ENCODE measurements at places on chromosomes 7 and 10.

GRCh38 chr7:134209322-134210015, 82.3 kb downstream of the LRGUK start:
- no peak for DNase-seq

DNA sequence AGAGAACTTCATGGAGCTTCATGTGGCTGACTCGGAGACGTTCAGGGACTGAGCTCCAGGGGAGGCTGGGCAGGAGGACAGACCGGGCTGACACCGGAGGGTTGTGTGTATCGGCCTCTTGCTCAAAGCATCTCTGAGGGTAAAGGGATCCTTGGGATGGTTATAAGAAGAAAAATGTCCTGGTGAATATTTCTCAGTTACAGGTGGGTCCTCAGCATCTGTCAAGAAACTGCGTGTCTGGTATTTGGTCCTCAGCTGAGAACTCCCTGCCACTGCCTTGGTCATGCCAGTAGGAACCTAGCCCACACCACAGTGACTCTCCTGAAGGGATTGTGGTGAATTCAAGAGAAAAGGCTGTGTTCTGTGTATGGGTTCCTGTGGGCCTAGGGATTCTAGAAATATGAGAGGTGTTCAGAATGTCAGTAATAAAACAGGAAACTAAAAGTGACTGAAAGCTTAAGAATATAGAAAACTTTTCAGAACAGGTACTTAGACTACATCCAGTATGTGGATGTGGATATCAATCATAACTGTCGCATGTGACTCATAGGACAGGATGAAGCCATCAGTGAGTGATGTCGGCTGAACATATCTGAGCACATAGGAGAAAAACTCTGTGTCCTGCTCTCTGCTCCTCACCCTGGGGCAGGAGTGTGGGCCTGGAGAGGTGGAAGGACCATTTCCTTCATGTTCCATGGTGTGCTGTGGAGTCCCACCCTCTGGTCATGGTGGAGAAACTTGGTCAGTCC, 28.4 kb downstream of the MBL2 start:
- no peak for DNase-seq

GRCh38 chr7:38893061-38893460, 15.9 kb downstream of the VPS41 start:
- DNase-seq = no peak

- no peak for DNase-seq
These were observed 80.2 kb downstream of the PALS2 start for GRCh38 chr7:24653316-24654085.

DNA sequence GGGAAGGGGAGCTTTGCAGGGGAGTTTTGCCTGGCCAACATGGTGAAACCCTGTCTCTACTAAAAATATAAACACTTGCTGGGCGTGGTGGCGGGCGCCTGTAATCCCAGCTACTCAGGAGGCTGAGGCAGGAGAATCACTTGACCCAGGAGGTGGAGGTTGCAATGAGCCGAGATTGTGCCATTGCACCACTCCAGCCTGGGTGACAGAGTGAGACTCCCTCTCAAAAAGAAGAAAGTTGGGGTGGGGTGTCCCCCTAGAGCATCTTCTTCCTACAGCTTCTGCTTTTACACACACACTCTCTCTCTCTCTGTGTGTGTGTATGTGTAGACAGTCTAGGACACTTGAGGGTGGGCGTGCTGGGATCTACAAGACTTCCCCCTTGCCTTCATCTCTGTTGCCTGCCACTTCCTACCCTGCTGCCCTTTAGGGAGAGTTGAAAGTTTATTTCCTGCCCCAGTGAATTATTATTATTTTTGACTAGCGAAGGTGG, 21.7 kb downstream of the PLAU start:
- no peak for DNase-seq

GRCh38 chr10:126935263-126935946, 30.2 kb downstream of the DOCK1 start:
- no peak for DNase-seq

GRCh38 chr10:103535595-103535994, 42.1 kb downstream of the NEURL1 start:
- DNase-seq = peak; percentile 39

- DNase-seq = peak; percentile 85
These were observed 28.9 kb downstream of the OAT start for GRCh38 chr10:124389613-124390361.

DNA sequence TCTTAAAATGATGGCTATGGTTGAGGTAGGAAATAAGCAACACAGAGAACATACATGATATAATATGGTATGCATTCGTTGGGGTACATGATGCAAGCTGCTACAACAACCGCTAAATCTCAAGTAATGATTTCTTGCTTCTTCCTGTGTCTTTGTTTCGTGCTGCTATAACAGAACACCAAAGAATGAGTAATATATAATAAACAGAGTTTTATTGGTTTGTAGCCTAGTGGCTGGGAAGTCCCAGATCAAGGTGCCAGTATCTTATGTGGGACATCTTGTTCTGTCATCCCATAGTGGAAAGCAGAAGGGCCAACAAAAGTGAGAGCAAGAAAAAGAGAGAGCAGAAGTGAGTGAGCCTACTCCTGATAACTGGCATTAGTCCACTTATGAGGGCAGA, 689.7 kb downstream of the SUGCT start:
- DNase-seq = no peak

GRCh38 chr10:96495544-96495943, 18.2 kb downstream of the TLL2 start:
- DNase-seq = no peak

DNA sequence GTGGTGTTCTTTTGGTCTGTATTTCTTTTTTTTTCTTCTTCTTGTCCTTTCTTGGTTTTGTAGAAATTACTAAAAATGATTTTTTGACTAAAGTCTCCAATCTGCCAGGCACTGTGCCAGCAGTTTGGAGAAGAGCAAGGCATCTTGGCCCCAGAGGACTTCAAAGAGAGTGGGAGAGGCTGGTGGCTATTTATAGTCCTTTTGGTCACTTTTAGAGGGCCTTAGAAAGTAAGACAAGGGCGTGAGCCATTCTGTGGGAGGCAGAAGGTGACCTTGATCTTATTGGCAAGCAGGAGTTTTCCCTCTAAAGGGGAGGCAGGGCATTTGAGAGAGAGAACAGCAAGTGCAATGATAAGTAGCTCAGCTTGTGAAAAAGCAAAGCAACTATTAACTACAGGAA, 211.9 kb downstream of the GALNT17 start:
- no peak for DNase-seq

DNA sequence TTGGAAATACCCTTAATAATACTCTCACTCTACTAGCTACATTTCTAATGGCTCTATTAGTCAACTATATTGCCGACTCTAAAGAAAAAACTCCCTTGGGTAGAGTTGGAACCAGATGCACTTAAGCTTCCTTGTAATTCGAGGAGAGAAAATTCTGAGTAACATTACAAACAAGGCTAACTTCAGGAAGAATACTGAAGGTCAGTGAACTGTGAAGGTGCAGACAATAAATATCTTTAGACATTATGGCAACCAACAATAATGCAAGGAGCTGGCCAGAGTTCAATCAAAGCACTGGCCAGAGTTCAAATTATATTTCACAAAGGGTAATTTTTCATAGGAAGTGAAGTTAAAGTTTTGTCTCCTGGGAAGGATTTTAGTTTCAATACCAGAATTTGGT, 40.7 kb upstream of the MRLN start:
- DNase-seq = no peak

DNA sequence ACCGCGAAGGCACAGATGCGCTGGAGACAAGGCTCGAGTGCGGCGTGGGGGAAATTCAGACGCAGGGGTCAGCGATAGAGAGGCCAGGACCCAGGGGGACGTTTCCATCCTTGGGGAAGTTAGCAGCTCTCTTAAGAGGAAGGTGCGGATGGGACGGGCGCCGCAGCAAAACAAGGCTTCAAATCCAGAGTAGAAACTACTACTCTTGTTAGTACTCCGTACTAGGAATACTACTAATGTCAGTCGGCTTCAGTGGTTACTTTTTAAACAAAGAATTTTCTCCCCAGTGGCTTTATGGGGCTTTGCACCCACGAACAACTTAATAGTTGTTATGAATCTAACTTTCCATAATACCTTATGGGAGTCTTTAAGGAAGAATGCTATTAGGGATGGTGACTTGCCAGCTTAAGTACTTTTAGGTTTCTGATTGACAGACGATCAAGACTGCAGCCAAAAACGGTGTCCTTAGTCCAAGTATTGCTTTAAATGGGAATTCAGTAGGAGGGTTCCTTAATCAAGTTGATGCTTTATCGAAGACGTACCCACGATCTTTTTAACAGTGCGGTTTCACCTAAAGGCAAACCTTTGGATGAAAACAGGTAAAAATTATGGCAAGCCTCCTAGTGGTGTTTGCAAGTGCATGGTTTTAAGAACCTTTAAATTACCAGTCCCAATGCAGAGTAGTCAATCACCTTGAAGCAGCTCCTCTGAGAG, 812 bp upstream of the IDE start:
- no peak for DNase-seq

GRCh38 chr7:84207025-84207424, 12.4 kb upstream of the SEMA3A start:
- DNase-seq = no peak

- DNase-seq = no peak
These were observed 2.2 kb upstream of the CDCA7L start for GRCh38 chr7:21947946-21948345.

GRCh38 chr7:50717181-50717580, 65.5 kb downstream of the GRB10 start:
- DNase-seq = no peak

DNA sequence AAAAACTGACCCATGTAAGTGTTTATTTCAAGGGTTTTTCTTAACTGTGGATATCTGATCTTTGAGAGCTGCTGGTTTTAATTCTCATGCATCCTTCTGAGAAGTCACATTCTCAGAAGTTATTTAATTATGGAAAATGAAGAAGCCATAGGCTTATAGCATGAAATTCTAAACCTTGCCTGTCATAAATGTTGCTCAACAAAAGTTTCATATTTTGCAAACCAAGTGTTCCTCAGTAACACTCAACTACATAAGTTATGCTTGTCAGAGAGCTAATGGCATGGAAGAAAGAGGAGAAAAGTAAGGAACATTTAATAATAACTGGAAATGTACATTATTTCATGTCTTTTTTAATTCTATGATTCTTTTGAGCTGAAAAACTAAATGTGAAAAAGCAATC, 78.6 kb upstream of the MPP7 start:
- no peak for DNase-seq

DNA sequence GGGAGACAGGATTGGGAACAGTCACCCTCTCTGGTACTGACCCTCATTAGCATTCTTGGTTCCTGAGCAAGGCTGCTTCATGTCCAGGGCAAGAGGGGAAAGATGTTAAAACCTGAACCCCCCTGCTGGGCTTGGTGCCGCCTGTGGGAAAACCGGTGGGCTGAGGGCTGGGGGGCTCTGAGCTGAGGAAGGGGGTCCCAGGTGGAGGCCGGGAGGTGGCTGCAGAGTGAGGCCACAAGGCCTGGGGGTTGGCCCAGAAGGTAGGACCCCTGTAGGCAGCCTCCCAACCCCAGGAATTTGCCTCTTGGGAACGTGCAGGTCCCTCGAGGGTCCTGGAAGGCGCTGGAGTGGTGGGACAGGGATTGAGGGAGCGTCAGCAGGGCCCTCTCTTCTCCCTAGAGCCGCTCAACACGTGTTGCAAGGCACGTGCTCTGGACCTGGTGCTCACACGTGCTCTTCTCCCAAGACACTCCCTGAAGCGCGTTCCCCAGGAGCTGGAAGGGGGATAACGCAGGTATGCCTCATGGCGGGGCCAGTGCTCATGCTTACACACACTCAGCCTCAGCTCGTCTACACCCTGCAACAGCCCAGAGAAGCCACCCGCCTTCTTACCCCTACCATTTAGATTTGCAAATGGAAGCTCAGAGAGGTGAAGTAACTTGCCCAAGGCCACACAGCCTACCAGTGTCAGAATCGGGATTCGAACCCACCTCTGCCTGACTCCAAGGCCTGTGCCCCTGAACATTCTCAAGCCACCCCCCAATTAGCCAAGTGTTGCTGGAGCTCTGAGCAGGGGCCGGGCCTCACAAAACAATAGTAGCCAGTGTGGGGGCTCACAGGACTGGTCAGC, 64.4 kb downstream of the LHPP start:
- DNase-seq = peak; percentile 70

DNA sequence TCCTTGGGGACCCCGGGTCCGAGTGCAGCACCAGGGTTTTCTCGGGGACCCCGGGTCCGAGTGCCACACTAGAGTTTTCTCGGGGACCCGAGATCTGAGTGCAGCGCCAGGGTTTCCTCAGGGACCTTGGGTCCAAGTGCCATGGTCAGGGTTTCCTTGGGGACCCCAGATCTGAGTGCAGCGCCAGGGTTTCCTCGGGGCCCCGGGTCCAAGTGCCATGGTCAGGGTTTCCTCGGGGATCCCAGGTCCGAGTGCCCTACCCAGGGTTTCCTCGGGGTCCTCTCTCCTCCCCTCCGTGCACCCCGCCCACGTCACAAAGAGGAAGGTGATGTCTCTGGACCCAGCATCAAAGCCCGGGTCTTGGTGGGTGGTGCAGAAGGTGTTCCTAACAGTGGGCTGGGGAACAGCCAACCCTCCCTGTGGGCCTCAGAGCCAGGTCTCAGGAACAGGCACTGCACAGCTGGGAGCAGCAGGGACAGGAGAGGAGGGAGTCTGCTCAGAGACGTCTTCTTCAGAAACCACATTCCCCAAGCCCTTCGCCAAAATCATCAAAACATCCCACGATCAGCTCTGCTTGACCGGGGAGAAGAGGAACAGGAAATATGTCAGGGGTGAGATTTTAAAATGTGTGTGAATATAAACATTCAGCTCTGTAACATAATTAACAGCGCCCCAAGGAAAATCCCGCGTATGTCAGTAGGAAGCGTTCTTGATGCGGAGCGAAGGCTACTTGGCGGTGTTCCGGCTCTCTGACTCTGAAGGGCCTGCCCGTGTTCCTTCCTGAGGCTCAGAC, 540.7 kb downstream of the DNAJB6 start:
- peak; percentile 55 for DNase-seq

- DNase-seq = no peak
These were observed 74.4 kb downstream of the RAB11FIP2 start for GRCh38 chr10:117972168-117972837.

DNA sequence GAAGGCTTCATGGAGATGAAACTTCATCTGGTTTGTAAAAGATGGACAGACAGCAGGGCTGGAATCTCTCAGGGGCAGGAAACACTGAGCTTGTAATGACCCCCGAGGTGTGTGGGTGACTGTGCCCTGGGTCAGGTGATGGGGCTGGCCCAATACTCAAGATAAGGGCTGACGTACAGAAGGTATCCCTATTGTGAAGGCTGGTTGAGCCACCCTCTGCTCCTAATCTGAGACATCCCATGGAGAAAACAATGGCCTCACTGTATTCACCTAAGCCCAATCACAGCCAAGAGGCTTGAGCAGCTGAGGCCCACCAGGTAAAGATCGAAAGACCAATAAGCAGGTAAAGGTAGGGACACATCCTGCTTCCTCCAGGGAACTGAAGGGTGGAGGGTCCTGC, 34.8 kb upstream of the NUB1 start:
- DNase-seq = no peak

- DNase-seq = no peak
These were observed 49.5 kb downstream of the PRR15 start for GRCh38 chr7:29613100-29613499.
